ENCODE measurements at places on chromosomes 5 and 9.

DNA sequence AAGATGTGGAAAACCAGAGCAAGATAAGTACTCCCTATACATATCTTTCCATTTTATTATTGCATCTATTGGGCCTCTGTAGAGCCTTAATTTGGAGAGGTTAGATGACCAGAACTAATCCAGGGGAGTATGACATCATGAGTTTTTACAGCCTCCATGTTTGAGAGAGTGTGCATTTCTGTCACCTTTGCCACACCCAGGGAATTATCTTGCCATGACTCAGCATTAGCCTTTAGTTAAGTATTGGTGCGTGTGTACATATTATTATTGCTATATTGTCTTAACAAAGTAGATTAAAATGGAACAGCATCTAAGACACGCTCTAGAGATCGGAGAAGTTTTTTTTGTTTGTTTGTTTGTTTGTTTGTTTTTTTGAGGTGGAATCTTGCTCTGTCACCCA, 27.6 kb downstream of the DIMT1 start:
- no peak for DNase-seq

DNA sequence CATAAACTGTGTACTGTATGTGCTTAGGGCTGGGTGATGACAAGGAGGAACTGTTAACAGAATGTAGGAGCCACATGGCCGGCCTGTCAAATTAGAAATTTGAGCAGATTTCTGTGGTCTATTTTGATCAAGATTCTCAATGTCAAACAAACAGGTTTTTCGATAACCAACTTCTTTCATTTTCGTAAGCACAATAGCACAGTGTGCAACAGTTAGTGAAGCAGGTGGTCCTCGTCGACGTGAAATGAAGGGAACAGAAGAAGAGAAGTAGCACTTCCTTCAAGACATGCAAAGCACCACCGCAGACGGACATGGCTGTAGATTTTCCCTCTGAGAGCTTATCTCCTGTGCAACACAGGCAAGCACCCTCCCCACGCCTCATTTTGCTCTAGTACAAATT, 252.1 kb downstream of the CRB2 start:
- DNase-seq = no peak

GRCh38 chr9:98306384-98307145, 51.1 kb upstream of the TBC1D2 start:
- DNase-seq = no peak

GRCh38 chr9:38003230-38003629, 65.8 kb downstream of the SHB start:
- no peak for DNase-seq

DNA sequence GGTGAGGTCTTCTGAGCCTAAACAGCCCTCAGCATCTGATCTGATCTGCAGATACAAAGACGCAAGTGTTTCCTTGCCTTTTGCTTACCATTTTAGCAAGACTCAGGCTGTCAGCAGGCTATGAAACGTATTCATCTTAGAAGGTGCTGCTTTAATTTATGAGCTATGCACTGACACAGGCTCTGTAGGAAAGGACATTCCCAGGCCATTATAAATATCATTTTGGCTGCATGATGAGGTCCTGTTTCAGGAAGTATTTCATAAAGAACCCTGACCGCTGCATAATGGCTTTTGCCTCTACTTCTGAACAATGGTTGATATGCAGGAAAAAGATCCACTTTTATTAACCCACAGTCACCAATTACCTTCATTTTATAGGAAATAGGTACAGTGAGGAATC, 98.4 kb upstream of the CAST start:
- DNase-seq = no peak

GRCh38 chr5:148005788-148006520, 57.8 kb upstream of the SPINK5 start:
- DNase-seq = no peak

DNA sequence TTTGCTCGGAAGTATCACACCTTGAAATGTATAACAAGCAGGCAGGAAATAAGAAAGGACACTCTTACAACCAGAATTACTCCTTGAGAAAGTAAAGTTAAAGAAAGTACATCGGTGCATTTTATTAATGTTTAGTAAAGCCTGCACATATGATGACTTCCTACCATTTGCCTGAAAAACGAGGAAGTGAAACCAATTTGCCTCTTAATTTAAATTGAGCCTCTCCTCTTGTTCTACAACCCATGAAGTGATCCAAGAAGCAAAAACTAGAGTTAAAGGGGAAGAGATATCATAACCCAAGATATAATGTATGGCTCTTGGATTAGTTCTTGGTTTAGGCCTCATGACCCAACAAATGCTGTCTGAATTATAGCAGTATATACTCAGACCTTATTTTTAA, 95.6 kb downstream of the GNAQ start:
- DNase-seq = no peak

GRCh38 chr5:141492168-141492885, 3.4 kb downstream of the PCDHGC5 start:
- DNase-seq = no peak

DNA sequence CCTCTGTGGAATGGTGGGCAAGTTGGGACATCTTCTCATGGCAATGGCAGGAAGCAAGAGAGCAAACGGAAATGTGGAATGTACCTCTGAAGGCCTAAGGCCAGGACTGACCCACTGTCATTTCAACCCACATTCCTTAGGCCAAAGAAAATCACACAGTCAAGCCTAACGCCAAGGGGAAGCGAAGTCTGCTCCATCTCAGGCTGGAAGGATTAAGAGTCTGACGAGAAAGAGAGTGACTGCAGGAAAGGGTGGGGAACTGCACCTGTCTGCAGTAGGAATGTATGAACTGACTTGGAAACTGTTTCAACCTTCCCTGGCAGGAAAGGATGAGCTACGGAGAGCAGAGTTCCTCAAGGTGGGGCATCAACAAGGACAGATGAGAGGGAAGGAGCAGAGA, 90.2 kb upstream of the TAS2R1 start:
- no peak for DNase-seq

DNA sequence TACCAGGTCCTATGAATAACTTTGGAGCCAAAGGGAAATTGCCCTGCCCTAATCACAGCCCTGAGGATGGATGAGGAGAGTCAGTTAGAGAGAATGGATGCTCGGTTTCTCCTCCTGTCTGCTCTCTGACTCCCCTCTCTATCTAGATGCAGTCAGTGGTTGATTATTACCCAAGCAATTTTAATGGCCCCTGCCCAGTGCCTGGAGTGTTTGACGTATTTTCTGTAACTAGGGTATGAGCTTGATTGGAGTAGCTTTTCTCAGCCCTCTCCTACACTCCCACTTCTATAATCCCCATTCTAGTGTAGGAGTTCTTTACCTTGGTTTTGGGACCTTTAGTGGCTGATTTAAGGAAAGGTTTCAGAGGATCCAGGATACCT, 60.4 kb downstream of the DOCK2 start:
- DNase-seq = no peak
